ENCODE measurements at places on chromosomes 12 and 14.
A peak's percentile ranks its signal among the peaks of the same experiment; 100 is the strongest.

DNA sequence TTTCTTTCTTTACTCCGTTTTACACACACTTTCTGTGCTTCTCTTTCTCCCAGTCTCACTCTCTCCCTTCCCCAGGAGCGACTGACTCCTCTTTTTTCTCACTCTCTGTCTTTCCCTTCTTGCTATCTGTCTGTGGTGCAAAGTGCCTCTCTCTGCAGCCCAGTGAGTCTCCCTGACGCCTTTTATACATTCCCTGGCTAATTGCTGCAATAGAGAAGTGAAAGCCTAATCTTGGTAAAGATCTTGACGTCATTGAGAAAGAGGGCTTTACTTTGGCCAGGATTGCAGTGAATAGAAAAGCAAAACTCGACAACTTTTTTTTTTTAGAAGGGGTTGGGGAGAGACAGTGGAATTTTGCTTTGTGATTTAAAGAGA is 706 bp upstream of the DIO2 start:
- DNase-seq, result no peak

DNA sequence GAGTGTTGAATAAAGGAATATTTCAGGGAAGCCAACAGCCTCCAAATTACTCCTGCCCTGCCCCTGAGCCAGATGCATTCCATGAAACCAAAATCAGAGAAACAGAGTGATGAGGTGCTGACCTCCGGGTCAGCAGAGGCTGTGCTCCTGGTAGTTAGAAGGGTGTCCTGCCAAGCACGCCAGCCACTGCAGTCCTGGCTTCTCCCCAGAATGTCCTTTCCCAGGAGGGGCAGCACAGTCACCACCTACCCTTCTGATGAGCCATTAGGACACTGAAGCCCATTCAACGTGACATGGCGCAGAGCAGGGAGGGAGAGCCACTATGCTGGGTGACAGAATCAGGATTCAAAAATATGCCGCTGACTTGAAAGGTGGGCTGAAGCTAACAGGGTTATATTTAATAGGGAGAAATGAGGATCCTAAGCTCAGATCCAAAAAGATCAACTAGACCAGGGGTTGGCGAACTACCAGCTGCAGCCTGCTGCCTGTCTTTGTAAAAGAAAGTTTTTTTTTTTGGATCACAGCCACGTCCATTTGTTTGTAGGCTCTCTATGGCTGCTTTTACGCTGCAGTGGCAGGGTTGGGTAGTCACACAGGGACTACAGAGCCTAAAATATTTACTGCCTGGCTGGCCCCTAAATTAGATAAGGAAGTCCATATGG is 34.5 kb upstream of the PLEK2 start:
- no peak for DNase-seq

- no peak for DNase-seq
These were observed 13.5 kb upstream of the NRDE2 start for GRCh38 chr14:90345239-90345557.

DNA sequence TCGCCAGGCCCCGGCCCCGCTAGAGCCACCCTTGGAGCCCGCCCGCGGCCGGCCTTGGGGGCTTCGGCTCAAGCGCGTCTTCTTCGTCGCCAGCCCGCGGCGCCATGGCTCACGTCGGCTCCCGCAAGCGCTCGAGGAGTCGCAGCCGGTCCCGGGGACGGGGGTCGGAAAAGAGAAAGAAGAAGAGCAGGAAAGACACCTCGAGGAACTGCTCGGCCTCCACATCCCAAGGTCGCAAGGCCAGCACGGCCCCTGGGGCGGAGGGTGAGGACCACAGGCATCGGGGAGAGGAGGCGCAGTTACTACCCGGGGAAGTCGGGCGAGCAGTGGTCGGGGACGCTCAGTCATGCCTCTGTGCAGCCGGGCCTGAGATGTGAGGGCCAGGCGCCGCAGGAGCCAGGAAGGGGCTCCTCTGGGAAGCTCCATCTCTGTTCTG is 573 bp downstream of the ARL6IP4 start:
- DNase-seq, result no peak

GRCh38 chr14:63761351-63762117 is 33.7 kb upstream of the SGPP1 start:
- no peak for DNase-seq

GRCh38 chr14:90429754-90430153 is 32.9 kb downstream of the CALM1 start:
- no peak for DNase-seq

GRCh38 chr12:100716945-100717732 is 77.4 kb upstream of the ANO4 start:
- no peak for DNase-seq

GRCh38 chr12:116408489-116409250 is 131.2 kb upstream of the MED13L start:
- no peak for DNase-seq

DNA sequence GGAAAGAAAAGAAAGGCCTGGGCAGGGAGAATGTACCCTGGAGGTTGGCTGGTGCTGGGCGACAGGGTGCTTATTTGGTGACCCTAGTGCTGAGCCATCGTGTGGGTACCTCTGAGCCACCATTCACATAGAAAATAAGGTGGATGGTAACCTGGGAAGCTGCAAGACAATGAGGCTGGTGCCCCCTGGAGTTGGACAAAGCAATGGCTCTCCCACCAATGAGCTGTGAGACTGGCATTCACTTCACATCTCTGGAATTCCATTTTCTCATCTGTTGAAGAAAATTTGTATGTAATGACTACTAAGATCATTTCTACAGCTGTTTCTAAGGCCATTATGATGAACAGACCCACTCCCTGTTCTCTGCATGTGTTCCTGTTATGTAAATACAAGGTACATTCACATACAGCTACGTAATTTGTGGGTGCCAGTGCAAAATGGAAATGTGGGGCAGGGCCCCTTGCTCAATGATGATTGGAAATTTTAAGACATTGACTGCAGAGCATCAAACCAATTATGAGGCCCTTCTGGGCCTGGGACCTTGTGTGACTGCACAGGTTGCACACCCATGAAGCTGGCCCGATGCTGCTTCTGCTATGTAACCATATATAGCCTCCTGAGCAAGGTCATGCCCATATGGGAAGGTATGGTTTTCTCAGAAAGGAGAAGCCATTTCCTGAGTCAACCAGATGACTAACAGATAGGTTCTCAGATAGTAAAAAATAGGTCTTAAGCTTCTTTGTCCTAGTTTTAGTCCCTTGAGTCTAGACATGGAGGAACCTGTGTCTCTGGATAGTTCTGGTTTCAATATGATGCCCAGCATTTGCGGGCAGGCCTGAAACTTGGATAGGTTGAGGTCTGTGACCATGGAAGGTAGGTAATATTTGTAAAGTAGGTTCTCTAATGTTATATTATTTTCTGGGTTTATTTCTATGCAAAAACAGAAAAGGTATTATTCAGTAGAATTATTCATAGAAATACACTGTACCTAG is 63.4 kb upstream of the IGF1 start:
- no peak for DNase-seq

GRCh38 chr12:89183985-89184435 is 168.3 kb downstream of the DUSP6 start:
- no peak for DNase-seq

- DNase-seq, result no peak
These were observed 16.4 kb upstream of the SRRM4 start for GRCh38 chr12:118964988-118965387.

- no peak for DNase-seq
These were observed 18.6 kb upstream of the COL2A1 start for GRCh38 chr12:48022676-48023385.

- DNase-seq, result no peak
These were observed 1.4 kb downstream of the AKT1 start for GRCh38 chr14:104794099-104794498.

DNA sequence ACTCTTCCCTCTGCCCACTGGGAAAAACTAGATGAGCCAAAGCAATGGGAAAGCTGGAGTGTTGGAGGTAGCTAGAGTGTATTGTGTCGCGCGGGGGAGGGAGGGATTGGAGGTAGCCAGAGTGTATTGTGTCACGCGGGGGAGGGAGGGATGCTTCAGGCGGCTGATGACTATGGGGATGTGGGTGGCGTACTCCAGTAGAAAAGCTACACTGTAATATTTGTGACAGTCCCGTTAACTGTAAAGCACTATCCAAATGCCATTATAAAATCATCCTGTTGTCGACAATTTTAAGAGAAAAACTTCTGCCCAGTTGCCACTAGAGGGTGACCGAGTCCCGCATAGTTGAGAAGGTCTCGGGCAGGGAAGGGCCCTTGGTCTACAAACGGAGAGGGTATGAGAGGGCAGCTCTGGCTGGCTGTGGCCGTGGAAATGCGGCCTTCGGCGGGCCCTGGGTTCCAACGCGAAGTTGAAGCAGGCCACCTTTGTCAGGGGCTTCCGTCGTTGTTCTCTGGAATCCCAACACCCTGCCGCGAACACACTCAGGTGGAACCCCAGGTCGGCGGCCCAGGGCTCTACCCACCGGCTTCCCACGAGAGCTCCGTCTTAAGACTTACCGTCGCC is 15.1 kb upstream of the PLEK2 start:
- peak; percentile 56 for DNase-seq

DNA sequence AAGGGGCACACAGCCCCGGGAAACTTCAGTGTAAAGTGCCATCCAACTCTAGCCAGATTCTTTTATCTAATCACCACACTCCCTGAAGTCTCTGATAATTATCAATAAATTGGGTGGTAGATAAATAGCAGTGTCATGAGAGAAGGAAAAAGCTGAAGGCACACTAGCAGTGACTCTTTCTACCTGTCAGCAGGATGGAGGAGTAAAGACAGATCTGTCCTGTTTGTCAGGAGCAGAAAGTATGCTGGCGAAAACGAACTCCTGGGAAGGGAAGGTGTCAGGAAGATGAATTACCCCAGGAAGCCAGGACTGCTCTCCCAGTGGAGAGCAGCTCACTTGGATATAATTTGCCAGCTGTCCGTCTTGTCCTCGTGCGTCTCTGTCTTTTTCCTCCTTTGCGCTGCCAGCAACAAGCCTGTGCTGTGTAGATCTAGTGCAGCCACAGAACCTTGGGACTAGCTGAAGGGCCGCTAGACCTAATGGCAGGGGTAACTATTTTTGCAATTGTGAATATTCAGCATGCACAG is 981.9 kb downstream of the DIO2 start:
- no peak for DNase-seq

DNA sequence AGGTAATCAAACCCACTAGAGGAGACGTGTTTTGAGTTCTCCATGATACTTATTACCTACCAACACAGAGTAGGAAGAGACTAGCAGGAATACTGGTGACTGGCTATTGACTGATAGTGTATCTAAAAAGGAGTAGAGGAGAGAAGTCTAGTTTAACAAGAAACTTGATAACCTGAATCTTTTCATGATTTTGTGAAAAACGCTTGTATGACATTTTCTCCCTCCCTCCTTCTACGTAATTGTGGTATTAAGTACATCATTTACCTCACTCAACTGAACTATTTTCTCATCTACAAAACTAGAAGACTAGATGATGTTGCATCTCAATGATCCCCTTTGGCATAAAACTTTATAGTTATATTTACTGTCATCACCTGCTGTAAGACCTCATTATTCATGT is 107.4 kb downstream of the PPP1R12A start:
- no peak for DNase-seq

DNA sequence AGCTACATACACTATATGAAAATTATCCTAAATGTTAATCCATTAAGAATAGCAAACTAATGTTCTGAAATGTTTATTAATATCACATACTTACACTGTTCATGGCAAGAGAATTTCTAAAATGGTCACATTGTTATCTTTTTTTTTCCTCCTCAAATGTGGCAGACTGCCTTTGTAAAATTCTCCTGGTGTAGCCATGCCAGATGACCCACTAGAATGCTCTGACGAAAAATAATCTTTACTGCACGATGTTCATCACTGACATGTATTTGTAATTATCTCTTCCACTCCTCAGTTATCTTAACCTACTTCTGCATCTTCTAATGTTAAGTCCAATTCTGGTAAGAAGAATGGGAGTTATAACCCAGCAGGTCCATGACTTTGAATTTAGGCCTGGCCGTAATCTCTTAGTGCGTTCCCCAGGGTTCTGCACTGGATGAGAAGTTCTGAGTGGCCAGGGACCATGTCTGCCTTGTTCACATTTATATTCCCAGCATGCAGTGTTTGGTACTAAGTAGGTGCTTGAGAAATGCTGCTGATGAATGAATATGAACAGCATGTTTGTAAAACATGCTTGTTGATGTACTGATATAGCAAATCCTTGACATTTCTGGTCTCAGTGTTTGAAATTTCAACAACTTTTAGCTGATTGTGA is 46.7 kb downstream of the NOPCHAP1 start:
- DNase-seq, result no peak

DNA sequence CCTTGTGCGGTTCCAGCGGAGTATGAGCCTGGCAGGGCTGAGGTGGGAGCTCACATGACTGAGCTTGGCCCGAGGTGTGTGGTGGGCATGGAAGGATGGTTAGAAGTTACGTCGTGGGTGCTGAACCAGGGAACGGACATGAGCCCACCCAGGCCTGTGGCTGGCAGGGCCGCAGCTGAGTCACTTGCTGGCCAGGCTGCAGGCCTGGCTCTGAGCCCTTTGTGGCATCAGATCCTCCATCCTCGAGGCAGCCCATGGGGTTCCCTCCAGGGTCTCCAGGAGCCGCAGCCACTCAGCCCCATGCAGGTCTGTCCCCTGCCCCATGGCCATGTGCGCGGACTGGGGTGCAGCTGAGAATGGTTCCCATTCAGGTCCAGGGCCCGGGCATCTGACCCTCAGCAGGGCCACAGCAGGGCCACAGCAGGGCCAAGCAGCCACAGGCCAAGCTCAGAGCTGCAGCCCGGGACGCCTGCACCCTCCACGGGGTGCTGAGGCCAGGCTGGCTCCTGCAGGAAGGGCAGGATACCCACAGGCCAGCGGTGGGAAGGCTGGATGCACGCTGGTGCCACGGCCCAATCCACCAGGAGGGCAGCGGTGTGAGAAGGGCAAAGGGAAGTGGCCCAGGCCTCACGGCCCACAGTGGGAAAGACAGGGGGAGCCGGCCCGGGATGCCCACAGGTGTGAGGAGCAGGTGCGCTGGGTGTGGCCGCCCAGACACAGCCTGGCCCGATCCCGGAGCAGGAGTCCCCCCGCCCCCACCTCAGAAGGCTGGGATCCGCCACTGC is 26.3 kb upstream of the ULK1 start:
- DNase-seq, result no peak

DNA sequence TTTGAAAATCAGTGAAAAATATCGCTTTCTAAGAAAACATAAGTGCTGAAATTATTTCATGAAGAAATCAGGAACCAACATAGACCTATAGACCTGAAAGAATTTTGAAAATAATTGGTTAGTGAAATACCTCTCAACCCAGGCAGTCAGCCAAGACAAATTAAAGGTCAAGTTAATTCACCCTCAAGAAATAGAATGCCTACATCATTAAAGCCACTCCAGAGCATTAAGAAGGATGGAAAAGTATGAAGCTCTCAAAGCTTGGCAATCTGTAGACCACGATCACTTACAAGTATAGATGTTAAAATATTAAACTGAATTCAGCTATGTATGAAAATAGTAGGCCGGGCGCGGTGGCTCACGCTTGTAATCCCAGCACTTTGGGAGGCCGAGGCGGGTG is 48.3 kb downstream of the SFSWAP start:
- DNase-seq, result no peak

- DNase-seq, result no peak
These were observed 40.9 kb upstream of the RERGL start for GRCh38 chr12:18130851-18131250.

DNA sequence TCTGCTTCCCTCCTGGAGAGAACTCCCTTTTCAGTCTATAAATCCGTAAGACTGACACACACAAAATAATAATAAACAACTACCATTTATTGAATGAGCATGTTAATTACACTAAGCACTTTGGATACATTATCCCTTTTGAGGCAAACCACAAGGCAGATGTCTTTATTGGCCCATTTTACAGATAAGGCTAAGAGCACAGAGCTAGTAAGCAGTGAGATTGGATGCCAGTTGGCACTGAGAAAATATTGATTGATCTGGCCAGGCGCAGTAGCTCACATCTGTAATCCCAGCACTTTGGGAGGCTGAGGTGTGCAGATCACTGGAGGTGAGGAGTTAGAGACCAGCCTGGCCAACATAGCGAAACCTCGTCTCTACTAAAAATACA is 21.9 kb upstream of the RBM19 start:
- DNase-seq, result no peak
